Stimulated activated CD4-positive, alpha-beta T cell treated with anti-CD3 and anti-CD28 coated beads, Interleukin-4, amount 100 ng/mL, for 1 hour (primary cell): ENCODE measurements at places on chromosomes 13 and 19.

DNA sequence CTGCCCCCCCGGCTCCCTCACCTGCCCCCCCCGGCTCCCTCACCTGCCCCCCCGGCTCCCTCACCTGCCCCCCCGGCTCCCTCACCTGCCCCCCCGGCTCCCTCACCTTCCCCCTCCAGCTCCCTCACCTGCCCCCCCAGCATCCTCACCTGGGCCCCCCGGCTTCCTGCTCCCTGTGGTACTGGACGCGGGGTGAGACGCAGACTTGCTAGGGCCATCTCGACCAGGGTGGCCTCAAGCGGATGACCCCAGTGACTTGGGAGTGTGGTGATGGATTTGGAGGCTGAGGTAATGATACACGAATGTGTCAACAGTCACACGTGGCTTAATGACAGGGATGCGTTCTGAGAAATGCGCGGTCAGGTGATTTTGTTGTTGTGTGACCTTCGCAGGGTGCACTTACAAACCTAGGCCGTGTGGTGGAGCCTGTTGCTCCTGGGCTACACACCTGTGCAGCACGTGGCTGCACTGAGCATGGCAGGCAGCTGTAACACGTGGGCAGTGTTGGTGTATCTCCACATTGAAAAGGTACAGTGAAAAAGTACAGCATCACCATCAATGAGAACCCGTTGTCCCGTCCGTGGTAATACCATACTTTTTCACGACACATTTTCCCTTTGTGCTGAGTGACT, 197.8 kb downstream of the TEX29 start:
- no peak for DNase-seq

DNA sequence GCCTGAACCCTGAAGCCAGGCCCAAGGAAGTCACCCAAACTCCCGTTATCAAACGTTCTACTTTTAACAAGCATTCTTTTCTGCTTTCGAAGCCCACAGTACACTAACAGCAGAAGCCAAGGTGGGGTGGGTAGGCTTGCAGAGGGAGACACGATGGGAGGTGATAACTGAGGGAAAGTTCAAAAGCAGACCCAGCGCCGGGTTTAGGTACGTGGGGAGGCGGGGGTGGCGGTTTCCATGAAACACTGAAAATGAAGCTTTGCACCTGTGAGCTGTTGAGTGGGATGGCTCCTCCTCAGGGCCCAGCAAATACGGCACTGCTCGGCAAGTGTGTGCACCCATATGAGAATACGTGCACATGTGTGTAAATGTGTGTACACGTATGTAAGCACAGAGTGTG, 49.8 kb downstream of the KLF2 start:
- DNase-seq = peak; percentile 51

DNA sequence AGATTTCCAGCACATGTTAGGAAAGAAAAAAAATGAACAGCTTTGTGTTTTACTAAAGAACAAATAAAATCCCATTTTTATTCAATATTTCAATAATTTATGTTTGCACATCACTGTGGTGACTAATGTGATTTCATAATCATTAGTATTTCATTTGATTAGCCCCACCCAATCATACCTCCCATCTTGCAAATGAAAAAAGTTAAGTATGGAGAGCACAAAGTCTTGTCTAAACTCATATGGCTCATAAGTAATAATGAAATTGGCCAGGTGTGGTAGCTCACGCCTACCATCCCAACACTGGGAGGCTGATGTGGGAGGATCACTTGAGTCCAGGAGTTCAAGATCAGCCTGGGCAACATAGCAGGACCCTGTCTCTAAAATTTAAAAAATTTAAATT, 3.8 kb downstream of the ZNF490 start:
- no peak for DNase-seq

- no peak for DNase-seq
Measured at GRCh38 chr19:39236527-39236926, 8.3 kb downstream of the IFNL3 start.

GRCh38 chr19:38034492-38034860, 127.5 kb downstream of the SIPA1L3 start:
- DNase-seq = no peak

- DNase-seq = no peak
Measured at GRCh38 chr19:38901683-38902082, 1.9 kb downstream of the NFKBIB start.
